Hippocampal formation (tissue), 2 donors: ENCODE measurements at places on chromosomes 12 and 14.

DNA sequence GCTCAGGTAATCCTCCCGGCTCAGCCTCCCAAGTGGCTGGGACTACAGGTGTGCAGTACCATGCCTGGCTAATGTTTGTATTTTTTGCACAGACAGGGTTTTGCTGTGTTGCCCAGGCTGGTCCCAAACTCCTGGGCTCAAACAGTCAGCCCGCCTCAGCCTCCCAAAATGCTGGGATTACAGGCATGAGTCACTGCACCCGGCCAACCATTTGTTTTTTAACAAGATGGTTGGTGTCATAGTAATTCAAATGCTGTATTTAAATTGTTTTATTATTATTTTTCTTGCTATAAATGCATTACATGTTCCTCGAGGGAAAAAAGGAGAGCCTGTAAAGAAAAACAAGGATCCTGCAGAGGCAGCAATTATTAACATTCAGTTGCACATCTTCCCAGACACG, 83.9 kb downstream of the EP400 start:
- DNase-seq, result no peak

DNA sequence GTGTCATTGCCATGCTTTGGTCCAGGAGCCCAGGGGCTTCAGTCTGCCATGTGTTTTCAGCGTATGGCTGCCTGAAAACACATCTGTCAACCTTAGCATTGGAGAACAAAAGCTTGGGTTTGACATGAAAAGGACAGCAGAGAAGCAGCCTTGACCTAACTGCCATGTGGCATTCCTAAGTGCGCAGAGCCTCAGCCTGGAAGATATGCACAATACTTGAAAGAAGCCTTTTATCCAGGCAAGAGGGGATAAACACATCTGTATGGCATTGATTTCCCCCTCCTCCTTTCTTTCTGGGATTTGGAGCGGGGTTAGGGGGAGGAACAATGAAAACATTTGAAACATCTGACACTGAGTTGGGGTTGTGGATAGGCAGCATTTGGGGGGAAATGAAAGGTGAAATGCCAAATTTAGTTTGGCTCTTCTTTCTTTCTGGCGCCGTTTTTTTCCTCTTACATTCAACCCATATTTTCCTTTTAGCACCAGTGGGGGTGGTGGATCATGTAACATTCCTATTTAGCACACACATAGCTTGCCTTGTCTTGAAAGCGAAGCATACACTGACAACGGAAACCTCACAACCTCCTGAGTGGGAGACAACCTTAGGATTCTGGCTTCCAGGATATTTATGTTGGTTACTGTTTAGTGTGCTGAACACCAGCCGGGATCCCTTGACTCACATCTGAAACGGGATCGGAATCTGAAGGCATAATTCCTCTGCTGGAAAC, 177.0 kb downstream of the C12orf75 start:
- no peak for DNase-seq

GRCh38 chr14:58677996-58678395, 40.2 kb downstream of the DACT1 start:
- DNase-seq, result no peak

- no peak for DNase-seq
Observed at GRCh38 chr12:91914701-91915100, 230.9 kb downstream of the BTG1 start.

GRCh38 chr14:104794631-104794992, 936 bp downstream of the AKT1 start:
- no peak for DNase-seq

GRCh38 chr14:47167402-47167801, 508.0 kb downstream of the MDGA2 start:
- DNase-seq, result no peak

DNA sequence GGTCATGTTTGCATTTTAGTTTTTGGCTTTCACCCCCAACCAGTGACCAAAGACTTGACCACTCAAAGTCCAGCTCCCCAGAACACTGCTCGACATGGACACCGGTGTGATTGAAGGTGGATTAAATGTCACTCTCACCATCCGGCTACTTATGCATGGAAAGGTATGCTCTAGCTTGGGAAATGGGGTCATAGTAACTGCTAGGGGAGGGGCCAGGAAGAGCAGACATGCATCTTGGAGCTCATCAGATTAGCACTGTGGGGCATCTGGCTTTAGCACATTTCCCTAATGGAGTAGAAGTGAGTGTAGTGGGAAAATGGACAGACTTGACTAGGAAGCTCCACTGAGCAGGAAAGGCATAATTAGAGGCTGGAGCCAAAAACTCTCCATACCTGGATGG, 2.8 kb downstream of the PCBP2 start:
- DNase-seq, result no peak

- DNase-seq, result no peak
Observed at GRCh38 chr14:55889124-55889523, 229.1 kb upstream of the PELI2 start.
